ENCODE measurements at places on chromosomes 2 and 18.

DNA sequence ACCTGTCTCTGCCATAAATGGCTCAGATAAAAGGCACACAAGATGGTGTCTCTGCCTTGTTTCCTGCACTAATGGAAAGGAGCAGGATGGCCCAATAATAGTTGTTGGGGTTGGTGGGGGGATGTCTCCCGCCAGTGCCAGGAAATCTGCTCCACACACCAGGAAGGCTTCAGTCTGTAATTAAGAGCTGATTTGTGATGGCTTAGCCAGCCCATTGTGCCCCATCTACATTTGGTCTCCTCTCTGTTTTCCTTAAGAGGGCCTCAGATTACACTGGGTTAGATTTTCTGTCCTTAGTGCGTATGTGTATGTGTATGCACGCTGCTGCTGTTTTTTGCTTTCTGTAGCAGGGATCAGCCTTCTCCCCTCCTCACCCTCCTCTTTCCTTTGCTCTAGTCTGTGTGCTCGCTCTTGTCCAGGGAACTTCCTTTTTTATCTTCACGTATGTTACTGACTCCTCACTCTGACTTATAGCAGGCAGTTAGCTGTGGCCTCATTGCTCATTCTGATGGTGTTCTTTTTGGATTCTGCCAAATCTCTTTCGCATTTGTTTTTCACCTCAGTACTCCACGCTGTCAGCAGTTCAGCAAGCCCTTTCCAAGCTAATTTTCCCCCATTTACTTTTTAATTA, 33.4 kb upstream of the MGAT5 start:
- DNase-seq: no peak

DNA sequence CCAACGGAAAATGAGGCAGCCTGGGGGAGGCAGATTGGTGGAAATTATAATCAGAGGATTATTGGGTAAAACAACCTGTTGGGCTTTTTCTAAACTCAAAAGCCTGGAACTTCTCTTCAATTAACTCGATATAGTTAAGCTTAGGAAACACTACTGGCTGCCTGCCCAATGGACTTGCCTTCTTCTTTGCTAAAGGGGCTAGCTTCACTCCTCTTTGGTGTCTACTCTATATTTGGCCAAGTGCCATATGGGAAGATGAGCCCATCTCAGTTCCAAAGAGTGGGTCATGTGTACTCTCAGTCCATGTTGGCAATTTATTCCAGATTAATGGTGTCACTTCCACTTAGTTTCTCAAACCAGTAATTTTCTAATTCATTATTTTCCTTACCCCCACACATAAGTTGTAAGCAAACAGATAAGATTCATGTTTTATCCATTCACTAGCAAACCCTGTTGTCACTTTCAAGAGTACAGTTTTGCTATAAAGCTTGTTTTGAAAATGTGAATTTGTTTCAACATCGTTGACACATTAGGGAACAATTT, 34.3 kb downstream of the DARS1 start:
- DNase-seq: no peak

- no peak for DNase-seq
These were observed 50.5 kb upstream of the NT5C1B start for GRCh38 chr2:18639756-18640453.

GRCh38 chr2:106094131-106094841, 99.8 kb downstream of the UXS1 start:
- peak; percentile 53 for DNase-seq

Measured in Peyer's patch (tissue), 4 donors.